Activated CD8-positive, alpha-beta memory T cell treated with anti-CD3 and anti-CD28 coated beads for 48 hours (primary cell): ENCODE measurements at places on chromosomes 1 and 21.

DNA sequence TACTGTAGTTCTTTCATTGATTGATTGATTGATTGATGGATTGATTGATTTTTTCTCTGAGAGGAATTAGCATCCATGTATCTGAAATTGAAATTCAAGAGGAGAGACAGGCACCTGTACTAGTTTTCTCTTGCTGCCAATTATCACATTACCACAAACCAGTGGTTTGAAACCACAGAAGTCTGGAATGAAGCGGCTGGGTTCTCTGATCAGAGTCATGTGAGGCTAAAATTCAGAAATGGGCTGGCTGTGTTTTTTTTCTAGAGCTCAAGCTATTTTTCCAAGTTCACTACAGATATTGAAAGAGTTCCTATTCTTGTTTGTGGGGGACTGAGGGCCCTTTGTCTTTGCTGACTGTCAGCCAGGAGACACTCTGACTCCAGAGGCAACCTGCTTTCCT, 10.0 kb downstream of the NBPF3 start:
- DNase-seq, result no peak

- DNase-seq, result no peak
Observed at GRCh38 chr1:56644064-56644918, 823 bp upstream of the PRKAA2 start.

- DNase-seq, result no peak
Observed at GRCh38 chr1:200890818-200891773, 3.6 kb upstream of the INAVA start.

GRCh38 chr1:246320286-246320685, 186.8 kb downstream of the SMYD3 start:
- no peak for DNase-seq

DNA sequence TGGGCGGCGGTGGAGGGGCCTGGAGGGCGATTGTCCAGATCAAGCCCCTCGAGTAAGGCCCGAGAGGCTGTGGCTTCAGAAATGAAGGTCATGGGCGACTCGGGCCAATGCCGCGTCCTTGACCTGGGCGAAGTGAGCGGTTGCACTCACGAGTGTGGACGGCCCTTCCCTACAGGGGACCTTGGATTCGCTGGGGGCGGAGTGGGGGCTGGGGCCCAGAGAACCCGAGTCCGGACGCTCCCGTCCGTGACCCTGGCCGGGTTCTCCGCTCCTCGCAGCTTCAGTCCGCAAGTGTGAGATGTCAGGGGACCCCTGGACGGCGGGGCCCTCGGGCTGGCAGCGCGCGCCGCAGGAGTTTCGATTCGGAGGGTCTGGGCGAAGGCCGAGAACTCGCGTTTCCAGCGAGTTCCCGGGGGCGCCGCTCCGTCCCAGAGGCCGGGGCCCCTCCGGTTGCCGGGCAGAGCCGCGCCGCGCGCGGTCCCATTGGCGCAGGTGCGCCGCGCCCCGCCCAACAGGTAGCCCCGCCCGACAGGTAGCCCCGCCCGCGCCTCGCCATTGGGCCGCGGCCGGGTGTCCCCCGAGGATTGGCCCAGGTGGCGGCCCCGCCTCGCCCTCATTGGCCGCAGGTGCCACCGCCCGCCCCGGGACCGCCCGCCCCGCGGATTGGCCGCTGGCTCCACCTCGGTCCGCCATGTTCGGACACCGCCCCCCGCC, at the start of gene PRKCZ:
PRKCZ (plus strand) TSS at position 694 of the 714 bp plus-strand sequence. CDS start 220 bp downstream, outside the sequence.
- DNase-seq, result peak; percentile 82

- DNase-seq, result no peak
Observed at GRCh38 chr1:153312570-153313186, at the start of gene PGLYRP3. PGLYRP3 (minus strand) TSS chr1:153312952; CDS start chr1:153310665, 2,287 bp downstream.

- no peak for DNase-seq
Observed at GRCh38 chr1:223711173-223711572, 1.2 kb upstream of the CAPN2 start.

GRCh38 chr1:100382657-100383056, 30.4 kb downstream of the CDC14A start:
- no peak for DNase-seq

DNA sequence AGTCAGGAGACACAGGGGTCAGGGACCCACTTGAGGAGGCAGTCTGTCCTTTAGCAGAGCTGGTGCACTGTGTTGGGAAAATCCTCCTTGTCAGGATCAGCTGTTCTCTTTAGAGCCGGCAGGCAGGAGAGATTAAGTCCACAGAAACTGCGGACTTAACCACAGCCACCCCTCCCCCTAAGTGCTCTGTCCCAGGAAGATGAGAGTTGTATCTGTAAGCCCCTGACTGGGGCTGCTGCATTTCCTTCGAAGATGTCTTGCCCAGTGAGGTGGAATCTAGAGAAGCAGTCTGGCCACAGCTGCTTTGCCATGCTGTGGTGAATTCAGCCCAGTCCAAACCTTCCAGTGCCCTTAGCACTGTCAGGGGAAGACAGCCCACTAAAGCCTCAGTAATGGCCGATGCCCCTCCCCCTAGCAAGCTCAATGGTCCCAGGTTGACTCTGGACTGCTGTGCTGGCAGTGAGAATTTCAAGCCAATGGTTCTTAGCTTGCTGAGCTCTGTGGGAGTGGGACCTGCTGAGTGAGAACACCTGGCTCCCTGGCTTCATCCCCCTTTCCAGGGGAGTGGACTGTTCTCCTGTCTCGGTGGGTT, 172.8 kb downstream of the ST6GALNAC3 start:
- no peak for DNase-seq

- no peak for DNase-seq
Observed at GRCh38 chr1:232880354-232880753, 70.1 kb upstream of the NTPCR start.

GRCh38 chr1:211948377-211948776, 87.0 kb downstream of the INTS7 start:
- no peak for DNase-seq

- no peak for DNase-seq
Observed at GRCh38 chr1:231392389-231393131, 29.5 kb downstream of the EGLN1 start.

GRCh38 chr1:93617670-93618499, 63.8 kb downstream of the BCAR3 start:
- DNase-seq, result no peak

DNA sequence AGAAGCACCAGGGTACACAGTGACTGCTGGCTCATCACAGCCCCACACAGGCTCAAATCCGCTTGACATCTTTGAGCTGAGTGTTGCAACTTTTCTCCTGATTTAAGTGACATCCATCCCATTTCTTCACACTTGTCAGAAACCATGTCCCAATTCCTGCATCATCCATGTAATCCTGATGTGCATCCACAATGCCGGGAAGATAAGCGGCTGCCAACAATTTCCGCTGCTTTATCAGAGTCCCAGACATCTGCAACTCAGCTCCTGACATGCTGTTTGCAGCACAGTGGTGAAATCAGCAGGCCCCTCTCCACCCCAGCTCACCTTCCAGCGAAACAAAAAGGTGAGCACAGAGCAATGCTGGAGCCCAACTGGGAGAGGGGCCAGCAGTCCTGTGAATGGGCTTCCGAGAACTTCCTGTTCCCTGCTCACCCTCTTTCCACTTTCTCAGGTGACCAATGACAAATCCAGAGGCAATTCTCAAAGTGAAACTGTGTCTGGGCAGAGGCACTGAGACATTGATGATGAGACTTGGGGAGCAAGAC, 581.0 kb downstream of the AJAP1 start:
- DNase-seq, result no peak

DNA sequence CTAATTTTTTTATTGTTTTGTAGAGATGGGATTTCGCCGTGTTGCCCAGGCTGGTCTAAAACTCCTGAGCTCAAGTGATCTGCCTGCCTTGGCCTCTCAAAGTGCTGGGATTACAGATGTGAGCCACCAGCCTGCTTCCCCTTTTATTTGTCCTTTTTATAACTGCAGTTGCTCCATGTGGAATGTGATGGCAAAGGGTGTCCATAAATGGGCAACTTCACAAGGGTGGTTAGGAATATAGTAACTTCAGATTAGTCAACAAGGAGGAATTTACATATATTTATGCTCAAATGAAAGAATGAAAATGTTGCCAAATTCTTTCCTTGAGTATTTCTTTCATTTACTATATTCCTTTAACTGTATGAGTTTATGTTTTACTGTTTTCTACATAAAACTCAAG, 182.9 kb downstream of the BACH1 start:
- no peak for DNase-seq

DNA sequence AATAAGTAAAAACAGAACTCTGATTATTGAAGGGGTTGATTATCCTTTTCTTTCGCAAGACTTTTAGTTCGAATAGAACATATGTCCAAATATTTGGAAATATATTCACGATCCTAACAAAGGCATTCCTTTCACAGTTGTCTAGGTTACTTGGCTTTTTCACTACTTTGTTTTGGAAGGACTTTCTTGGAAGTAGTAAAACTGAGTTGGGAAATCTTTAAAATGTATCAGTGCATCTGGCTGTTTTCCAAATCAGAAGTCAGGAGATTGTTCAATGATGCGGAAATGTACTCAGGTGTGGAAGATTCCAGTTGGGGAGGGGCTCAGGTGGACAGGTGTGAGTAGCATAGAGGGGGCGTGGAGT, 67.1 kb downstream of the SH3BGR start:
- DNase-seq, result no peak

DNA sequence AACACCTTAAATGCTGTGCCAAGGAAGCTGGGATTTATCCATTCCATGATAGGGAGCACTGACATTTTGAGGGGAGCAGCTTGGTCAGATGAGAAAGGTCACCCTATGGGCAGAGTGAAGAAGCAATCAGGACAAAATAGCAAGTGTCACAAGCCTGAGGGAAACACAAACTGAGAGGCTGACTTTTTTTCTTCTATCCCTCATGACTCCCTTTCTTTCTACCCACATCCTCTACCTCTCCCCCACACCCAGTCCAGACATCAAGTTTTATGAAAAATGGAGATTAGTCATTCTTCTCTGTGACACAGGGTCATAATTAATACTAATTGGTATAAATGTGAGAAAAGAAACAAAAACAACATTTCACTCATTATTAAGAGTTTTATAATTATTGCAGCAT, 103.1 kb downstream of the SLC25A24 start:
- DNase-seq, result no peak

GRCh38 chr1:218521414-218522169, 176.5 kb downstream of the TGFB2 start:
- DNase-seq, result peak; percentile 21

DNA sequence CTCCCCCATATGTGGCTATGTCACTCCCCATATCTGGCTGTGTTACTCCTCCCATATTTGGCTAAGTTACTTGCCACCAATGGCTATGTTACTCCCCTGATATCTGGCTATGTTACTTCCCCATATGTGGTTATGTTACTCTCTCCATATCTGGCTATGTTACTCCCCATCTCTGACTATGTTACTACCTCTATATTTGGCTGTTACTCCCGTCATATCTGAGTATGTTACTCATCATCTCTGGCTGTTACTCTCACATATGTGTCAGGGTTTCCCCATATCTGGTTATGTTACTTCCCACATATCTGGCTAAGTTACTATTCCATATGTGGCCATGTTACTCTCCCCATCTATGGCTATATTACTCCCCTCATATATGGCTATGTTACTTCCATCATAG, 50.3 kb upstream of the MAP10 start:
- no peak for DNase-seq

GRCh38 chr1:98181036-98181764, 260.4 kb upstream of the DPYD start:
- DNase-seq, result no peak
